Stimulated activated CD4-positive, alpha-beta T cell treated with anti-CD3 and anti-CD28 coated beads, TNF-alpha, amount 100 ng/mL, for 1 hour (primary cell): ENCODE measurements at places on chromosomes 12 and 14.

DNA sequence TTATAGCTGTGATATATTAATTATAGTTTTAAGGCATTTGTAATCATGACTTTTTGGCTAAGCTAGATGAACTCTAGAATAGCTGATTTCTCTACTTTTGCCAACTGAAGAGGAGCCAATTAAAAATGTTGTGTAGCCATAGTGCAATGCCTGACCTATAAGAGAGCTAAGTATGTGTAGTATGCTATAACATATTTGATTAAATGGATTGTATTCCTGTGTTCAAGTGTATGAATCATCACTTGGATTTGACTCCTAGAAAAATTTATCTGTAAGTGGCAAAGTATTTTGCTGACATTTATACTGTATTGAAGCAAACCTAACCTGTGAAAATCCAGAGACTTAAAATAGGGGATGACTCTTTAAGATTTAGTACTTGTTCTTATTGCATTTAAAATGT is 34.2 kb downstream of the PCNX4 start:
- DNase-seq = no peak

DNA sequence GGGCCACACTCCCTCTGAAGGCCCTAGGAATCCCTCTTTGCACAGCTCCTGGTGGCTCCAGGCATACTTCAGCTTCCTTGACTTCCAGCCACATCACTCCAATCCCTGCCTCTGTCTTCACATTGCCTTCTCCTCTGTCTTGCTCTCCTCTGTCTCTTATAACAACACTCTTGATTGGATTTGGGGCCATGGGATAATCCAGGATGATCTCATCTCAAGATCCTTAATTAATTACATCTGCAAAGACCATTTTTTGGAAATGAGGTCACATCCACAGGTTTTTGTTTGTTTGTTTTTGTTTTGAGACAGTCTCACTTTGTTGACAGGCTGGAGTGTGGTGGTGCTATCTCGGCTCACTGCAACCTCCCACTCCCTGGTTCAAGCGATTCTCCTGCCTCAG is 88.7 kb downstream of the TMTC1 start:
- DNase-seq = no peak

GRCh38 chr12:105083031-105083430 is 1.2 kb downstream of the ALDH1L2 start:
- DNase-seq = no peak

- no peak for DNase-seq
Measured at GRCh38 chr12:10393291-10393690, 3.5 kb upstream of the KLRK1 start.

- no peak for DNase-seq
Measured at GRCh38 chr14:30521899-30522736, 36.8 kb upstream of the G2E3 start.

DNA sequence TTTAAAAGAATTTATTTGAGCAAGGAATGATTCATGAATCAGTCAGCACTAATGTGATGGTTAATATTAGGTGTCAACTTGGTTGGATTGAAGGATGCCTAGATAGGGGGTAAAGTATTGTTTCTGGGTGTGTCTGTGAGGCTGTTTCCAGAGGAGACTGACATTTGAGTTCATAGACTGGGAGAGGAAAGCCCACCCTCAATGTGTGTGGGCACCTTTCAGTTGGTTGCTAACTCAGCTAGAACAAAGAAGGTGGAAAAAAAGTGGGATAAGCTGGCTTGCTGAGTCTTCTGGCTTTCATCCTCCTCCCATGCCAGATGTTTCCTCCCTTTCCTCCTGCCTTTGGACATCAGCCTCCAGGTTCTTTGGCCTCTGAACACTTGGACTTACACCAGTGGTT is 47.2 kb downstream of the TESPA1 start:
- no peak for DNase-seq

- no peak for DNase-seq
Measured at GRCh38 chr12:18576104-18576626, 161.6 kb downstream of the PLCZ1 start.

GRCh38 chr14:64159588-64159987 is 134.6 kb downstream of the ESR2 start:
- no peak for DNase-seq

DNA sequence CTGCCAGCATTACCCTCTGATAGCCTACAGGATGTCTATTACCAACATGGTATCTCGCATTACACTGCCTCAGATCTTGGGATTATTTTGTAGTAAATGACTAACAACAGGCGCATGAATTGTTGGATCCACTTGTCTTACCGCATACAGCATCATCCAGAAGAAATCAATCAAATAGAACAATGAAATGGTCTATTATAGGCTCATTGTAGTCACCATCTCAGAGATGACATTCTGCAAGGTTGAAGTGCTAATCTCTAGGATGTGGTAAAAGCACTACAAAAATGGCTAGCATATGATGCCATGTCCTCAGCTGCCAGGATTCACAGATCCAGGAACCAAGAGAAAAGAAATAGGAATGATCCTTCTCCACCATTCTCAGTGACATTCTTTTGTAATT is 52.0 kb downstream of the WASHC3 start:
- no peak for DNase-seq

- no peak for DNase-seq
Measured at GRCh38 chr12:119202544-119202943, 23.8 kb downstream of the HSPB8 start.

- DNase-seq = no peak
Measured at GRCh38 chr12:73225941-73226340, 953.8 kb downstream of the TRHDE start.

DNA sequence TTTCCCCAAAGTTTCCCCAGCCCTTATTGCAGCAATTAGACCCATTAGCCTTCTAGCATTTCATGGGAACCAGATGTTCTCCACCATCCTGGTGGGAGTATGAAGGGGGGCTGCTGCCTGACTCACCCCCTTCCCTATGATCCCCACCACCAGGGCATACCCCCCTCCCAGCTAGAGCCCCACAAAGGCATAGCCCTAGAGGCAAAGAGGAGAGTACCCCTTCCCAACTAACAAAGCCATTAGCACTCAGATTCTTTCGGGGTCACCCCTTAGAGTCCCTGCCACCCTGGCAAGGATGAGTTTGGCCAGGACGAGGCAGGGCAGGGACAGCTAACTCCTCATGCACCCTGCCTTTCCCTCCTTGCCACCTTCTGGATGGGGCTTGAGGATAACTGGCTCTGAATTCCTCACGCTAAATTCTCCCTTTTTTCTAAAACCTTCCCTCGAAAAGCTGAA is 9.2 kb downstream of the RARG start:
- DNase-seq = no peak

- DNase-seq = no peak
Measured at GRCh38 chr14:92830902-92831301, 36.8 kb downstream of the GOLGA5 start.

DNA sequence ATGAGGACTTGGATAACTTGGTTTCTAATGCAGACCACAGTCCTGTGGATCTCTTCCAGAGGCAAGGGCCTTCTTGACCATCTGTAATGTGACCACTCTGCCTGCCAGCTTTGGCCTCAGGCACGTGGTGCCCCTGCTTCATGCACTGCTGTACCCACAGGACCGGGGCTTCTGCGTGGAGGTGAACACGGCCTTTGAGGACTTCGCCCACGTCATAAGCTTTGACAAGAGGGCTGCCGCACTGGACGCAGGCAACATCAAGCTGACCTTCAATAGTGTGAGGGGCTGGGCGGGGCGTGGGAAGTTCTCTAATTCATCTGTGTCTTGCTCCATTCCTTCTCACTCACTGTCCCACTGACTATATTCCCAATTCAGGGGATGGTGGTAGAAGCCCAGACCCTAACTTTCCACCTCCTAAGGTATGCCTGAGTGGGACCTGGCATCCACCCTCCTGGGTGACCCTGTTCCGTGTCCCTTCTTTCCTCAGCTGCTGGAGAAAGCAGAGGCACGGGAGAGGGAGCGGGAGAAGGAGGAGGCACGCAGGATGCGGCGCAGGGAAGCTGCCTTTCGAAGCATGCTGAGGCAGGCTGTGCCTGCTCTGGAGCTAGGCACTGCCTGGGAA is 18.5 kb downstream of the PRPF40B start:
- DNase-seq = no peak

DNA sequence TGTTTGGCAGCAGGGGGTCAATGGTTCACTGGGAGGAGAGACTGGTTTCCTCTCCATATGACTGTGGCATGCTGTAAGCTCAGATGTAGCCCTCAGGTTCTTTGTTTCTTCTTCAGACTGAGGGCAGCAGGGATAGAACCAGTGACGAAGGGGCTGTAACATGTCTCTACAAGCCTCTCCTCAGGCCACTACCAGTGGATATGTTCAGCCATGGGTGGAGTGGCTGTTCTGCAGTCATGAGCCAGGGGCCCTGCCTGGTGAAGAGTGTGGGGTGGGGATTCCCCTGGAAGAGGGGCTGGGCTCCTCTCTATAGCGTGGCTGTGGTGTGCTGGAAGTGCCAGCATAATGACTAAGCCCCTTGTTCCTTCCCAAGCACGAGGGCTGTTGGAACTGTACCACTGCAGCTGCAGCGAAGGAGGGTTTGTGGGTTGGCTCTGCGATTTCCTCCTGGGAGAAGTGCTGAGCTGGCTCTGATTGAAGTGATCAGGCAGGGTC is 55.8 kb downstream of the CMAS start:
- DNase-seq = no peak

DNA sequence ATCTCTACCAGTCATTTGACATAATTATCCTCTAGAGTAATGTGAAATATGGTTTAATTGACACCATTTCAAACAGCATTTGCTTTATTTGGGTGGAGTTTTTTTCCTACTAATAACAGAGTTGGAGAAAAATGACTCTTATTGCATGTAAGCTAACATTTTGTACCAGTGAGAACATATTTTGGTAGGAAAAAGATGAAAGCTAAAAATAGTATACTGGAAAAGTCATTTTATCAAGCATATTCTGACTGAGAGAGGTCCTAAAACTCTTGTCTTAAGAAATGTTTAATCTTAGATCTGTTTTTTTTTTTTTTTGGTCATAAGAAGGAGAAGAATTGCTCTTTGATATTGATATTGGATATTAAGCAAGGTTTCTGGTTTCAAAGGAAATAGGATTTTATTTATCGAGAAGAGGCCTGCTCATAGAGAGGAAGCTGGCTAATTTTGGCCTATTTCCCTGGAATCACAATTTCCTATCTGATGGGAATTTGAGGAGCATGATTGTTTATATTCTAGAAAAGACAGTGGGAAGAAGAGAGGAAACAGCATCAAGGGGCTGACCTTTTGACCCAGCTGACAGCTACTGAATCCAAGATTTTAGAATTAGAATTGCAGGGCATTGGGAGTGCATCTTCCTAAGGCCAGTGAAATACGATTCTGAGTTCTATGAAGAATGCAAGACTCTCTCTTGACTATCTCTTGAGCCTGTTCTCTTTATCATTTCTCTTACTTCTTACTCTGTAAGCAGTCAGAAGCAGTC is 19.4 kb downstream of the OTOGL start:
- no peak for DNase-seq

DNA sequence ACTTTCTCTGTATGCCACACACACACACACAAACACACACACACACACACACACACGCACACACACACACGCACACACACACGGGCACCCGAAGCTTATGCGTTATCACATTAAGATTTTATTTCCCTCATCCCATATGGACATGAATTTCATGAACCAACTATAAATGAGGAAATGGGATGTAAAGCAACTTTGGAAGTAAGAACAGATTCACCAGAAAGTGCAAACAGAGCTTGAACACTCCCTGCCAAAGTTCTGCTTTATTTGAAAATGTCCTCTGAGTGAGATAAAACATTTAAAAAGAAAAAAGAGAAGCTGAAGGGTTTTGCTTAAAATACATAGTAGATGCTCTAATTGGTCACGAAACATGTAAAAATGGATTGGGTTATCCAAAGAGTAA is 90.4 kb upstream of the OTX2 start:
- no peak for DNase-seq

- DNase-seq = no peak
Measured at GRCh38 chr12:93183940-93184671, 193.6 kb upstream of the NUDT4 start.
